ENCODE measurements at places on chromosomes 1 and 21.

- H3K27me3 ChIP-seq, result no peaks in the 10 kb centered on the region
- peaks cover 54% of the 10 kb centered on the region for H3K4me1 ChIP-seq
- peak overlapping the region; percentile 81 for H3K27ac ChIP-seq
- peaks cover 4% of the 10 kb centered on the region for H3K36me3 ChIP-seq
Measured at GRCh38 chr21:28066596-28067387, 925.9 kb downstream of the LTN1 start.

DNA sequence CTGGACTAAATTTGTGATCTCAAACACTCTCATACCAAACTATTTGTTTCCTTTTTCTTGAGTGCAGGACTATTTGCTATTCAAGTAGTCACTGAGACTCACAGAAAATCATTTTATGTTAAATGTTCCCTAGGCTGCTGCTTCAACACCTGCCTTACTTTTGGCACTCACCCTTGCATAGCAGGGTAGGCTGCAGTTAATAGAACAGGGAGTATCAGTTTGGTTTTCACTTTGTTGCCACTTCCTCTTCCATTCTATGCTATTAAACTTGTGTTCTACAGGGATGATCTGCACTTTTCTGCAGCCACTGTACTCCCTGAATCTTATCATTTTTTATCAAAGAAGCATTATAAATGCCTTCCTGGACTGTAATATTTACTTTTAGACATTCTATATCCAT is 148.7 kb upstream of the PRMT6 start:
- no peaks in the 10 kb centered on the region for H3K27me3 ChIP-seq
- no peaks in the 10 kb centered on the region for H3K36me3 ChIP-seq
- no peak overlapping the region for H3K27ac ChIP-seq
- no peak for DNase-seq
- H3K4me3 ChIP-seq, result no peak overlapping the region
- no peaks in the 10 kb centered on the region for H3K4me1 ChIP-seq

DNA sequence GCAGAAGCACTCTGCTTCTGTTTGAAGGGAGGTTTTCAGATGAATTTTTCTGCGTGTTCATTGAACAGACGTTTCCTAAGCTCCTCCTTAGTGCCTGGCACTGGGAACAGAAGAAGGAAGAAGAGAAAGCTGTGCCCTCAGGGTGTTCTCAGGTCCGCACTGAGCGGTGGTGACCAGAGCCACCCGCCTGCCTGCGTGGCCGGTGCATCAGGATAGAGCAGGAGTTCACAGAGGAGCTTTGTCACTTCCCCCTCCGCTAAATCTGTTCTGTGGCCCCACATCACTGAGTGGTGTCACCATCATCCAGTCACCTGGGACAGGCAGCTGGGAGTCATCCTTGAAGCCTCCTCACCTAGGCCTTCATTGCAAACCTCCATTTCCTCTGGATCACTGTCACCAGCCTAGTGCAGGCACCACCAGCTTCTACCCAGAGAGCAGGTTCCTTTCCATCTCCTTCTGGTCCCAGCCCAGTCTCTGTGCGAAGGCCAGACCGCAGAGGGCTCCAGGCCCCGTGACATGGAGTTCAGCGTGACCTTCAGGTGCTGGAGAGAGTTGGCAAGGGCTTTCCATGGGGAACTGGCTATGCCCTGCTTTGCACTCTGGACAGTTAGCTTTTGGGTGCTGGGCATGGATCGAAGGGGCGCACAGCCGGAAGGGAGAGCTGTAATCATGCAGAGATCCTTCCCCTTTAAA is 21.7 kb downstream of the PARK7 start:
- no peak overlapping the region for H3K4me3 ChIP-seq
- H3K4me1 ChIP-seq, result peaks cover 5% of the 10 kb centered on the region
- no peak overlapping the region for H3K27ac ChIP-seq
- no peaks in the 10 kb centered on the region for H3K27me3 ChIP-seq
- H3K36me3 ChIP-seq, result peaks cover 36% of the 10 kb centered on the region

DNA sequence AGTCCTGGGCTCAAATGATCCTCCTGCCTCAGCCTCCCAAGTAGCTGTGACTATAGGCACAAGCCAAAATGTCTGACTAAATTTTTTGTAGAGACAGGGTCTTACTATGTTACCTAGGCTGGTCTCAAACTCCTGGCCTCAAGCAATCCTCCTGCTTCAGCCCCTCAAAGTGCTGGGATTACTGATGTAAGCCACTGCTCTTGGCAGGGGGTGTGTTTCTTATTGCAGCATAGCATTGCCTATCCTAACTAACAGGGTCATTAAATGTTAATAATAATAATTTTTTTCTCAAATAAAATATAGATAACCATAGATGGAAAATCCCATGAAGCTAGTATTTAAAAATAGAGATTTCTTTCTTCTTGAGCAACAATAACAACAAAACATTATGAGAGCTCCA is 52.4 kb downstream of the EXO1 start:
- no peak overlapping the region for H3K4me3 ChIP-seq
- no peak for DNase-seq
- no peak overlapping the region for H3K27ac ChIP-seq
- peaks cover 6% of the 10 kb centered on the region for H3K4me1 ChIP-seq
- no peaks in the 10 kb centered on the region for H3K36me3 ChIP-seq
- H3K27me3 ChIP-seq, result no peaks in the 10 kb centered on the region

DNA sequence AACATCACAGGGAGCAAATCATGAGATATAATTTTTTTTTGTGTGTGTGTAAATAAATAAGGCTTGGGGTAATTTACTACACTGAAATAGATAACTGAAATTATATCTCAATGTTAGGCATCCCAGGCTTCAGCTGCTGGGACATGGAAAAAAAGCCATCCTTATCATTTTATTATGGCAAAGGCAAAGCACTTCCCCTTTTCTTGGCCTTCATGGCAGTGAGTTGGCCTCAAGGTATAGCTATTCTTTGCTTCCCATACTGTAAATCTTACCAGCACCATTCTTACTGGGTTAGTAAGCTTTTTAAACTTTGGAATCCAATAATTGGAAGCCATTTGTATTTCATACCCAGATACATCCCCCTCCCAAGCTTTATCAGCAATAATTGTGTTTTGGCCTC is 29.0 kb downstream of the RBM11 start:
- H3K36me3 ChIP-seq, result no peaks in the 10 kb centered on the region
- DNase-seq, result no peak
- H3K27me3 ChIP-seq, result no peaks in the 10 kb centered on the region
- H3K4me3 ChIP-seq, result no peak overlapping the region

- peak overlapping the region; percentile 42 for H3K4me3 ChIP-seq
- H3K4me1 ChIP-seq, result peaks cover 3% of the 10 kb centered on the region
- DNase-seq, result no peak
- no peak overlapping the region for H3K27ac ChIP-seq
Measured at GRCh38 chr1:205592443-205593003, 39.3 kb downstream of the ELK4 start.

- H3K4me1 ChIP-seq, result no peaks in the 10 kb centered on the region
- no peak overlapping the region for H3K4me3 ChIP-seq
- H3K36me3 ChIP-seq, result peaks cover 59% of the 10 kb centered on the region
- no peak for DNase-seq
- H3K27me3 ChIP-seq, result no peaks in the 10 kb centered on the region
Measured at GRCh38 chr1:29297450-29297849, 61.1 kb downstream of the PTPRU start.

DNA sequence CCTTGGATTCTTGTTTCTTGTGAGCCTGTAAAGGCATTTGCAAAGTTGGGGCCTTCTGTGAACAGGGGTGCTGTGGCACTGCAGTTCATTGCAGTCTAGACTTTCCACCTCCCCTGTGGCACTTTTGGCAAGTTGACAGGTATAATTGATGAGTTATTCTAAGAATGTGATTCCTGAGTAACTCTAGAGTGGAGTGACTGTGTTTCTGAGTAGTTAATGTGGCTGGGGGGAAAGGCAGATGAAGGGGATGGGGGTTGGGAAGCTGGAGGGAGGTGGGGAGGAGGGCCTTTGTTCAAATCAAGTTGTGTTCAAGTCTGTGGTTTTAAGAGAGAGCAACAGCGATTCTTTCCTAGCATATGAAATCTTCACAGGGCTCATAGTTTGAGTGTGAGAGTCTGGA is 32.9 kb downstream of the PBX1 start:
- H3K27me3 ChIP-seq, result no peaks in the 10 kb centered on the region
- peaks cover 93% of the 10 kb centered on the region for H3K4me1 ChIP-seq
- no peak for DNase-seq
- peak overlapping the region; percentile 98 for H3K27ac ChIP-seq
- peak overlapping the region; percentile 46 for H3K4me3 ChIP-seq

GRCh38 chr1:107788206-107789202 is 176.5 kb downstream of the VAV3 start:
- H3K4me3 ChIP-seq, result no peak overlapping the region
- DNase-seq, result no peak
- no peaks in the 10 kb centered on the region for H3K36me3 ChIP-seq
- no peak overlapping the region for H3K27ac ChIP-seq
- peaks cover 9% of the 10 kb centered on the region for H3K4me1 ChIP-seq
- peaks cover 13% of the 10 kb centered on the region for H3K27me3 ChIP-seq

DNA sequence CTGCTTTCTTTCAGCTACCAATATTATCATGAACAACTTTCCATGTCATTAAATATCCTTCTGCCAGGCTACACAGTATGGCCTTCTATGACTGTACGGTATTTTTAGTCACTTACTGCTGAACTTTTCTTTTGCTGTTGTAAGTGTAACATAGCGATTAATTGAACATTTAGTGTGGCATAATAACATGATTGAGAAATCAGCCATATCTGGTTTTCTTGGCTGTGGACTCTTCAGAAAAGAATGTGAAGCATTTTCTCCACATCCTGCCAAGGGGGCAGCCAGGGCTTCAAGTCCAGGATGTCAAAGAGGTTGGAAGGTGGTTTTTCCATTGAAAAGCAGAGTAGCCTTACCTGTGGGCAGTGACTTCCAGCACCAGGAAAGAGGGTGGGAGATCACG is 8.8 kb upstream of the AHCYL1 start:
- no peak overlapping the region for H3K4me3 ChIP-seq
- no peak overlapping the region for H3K27ac ChIP-seq
- DNase-seq, result no peak
- H3K36me3 ChIP-seq, result no peaks in the 10 kb centered on the region
- no peaks in the 10 kb centered on the region for H3K27me3 ChIP-seq

- no peaks in the 10 kb centered on the region for H3K36me3 ChIP-seq
- no peak overlapping the region for H3K4me3 ChIP-seq
- no peak for DNase-seq
- H3K27ac ChIP-seq, result no peak overlapping the region
- H3K4me1 ChIP-seq, result no peaks in the 10 kb centered on the region
- peaks cover 2% of the 10 kb centered on the region for H3K27me3 ChIP-seq
Measured at GRCh38 chr1:41799723-41800122, 119.0 kb downstream of the HIVEP3 start.

DNA sequence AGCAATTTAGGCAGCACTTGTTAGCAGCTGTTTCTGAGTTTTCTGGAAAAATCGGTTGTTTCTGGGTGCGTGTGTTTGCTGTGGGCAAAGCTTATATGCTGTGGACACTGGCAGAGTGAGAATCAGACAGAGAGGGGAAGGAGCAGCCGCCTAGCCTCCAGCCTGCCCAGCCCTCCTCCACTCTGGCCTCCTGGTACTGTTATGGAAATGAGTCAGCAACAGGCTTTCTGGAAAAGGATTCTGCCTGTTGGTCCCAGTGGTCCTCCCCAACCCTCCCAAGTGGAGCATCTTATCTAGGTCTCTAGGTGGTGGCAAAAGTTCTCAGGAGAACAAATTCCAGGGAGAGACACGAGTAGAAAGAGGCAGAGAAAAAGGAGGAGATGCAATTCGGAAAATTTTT is 42.2 kb upstream of the GOLT1A start:
- no peak overlapping the region for H3K27ac ChIP-seq
- DNase-seq, result no peak
- H3K4me3 ChIP-seq, result no peak overlapping the region
- no peaks in the 10 kb centered on the region for H3K4me1 ChIP-seq
- no peaks in the 10 kb centered on the region for H3K27me3 ChIP-seq
- peaks cover 14% of the 10 kb centered on the region for H3K36me3 ChIP-seq

DNA sequence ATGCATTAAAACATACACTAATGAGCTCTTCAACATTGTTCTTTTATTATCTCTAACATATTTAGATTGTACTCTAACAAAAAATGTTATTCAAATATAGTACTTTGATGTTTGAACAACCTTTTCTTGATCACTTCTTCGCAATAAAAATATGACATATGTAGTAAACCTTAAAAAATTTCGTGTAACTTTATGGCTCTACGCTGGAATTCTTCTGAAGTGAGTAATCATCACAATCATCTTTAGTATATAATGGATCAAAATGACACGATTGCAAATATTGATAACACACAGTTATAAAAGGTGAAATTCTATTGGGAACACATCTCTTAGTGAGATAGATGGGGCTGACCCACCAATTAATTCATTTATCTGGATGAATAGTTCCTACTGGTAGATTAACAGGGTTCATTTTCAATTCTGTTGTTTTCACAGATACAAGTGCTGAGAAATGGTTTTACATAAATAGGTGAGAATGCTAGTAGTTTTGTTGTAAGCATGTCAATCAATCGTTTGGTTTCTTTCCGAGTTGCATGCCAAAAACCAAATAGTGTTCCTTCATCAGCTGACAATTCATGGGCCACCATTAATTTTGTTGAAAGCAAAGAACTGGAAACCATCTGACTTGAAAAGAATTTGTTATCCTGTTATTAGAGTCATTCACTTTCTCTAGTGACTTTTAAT is 1.5 kb upstream of the ZMPSTE24 start:
- peaks cover 19% of the 10 kb centered on the region for H3K4me1 ChIP-seq
- H3K4me3 ChIP-seq, result peak overlapping the region; percentile 93
- H3K27ac ChIP-seq, result peak overlapping the region; percentile 100
- DNase-seq, result no peak

GRCh38 chr1:204574865-204575163 is 58.6 kb downstream of the MDM4 start:
- peak overlapping the region; percentile 3 for H3K27ac ChIP-seq
- H3K36me3 ChIP-seq, result peaks cover 2% of the 10 kb centered on the region
- DNase-seq, result no peak
- H3K4me3 ChIP-seq, result no peak overlapping the region
- H3K27me3 ChIP-seq, result peaks cover 3% of the 10 kb centered on the region
- H3K4me1 ChIP-seq, result peaks cover 49% of the 10 kb centered on the region

DNA sequence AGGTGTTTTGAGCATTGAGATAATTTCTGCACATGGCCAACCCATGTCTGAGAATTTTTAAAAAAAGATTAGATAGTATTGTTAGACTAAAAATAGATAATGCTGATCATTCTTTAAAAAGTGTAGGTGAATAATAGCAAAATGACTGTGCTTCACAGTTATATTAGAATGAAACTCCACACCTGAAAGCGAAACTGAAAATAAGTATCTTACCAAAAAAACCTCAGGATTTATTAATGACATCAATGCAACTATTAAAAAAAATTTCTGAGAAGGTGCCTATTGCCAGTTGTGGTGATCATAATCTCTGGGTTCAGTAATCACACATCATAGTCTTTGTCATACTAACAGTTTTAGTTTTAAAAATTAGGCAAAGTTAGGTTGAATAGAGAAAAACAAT is 36.5 kb downstream of the PLA2G4A start:
- peaks cover 9% of the 10 kb centered on the region for H3K4me1 ChIP-seq
- no peak overlapping the region for H3K27ac ChIP-seq
- DNase-seq, result no peak
- H3K36me3 ChIP-seq, result peaks cover 15% of the 10 kb centered on the region
- no peaks in the 10 kb centered on the region for H3K27me3 ChIP-seq
- no peak overlapping the region for H3K4me3 ChIP-seq

DNA sequence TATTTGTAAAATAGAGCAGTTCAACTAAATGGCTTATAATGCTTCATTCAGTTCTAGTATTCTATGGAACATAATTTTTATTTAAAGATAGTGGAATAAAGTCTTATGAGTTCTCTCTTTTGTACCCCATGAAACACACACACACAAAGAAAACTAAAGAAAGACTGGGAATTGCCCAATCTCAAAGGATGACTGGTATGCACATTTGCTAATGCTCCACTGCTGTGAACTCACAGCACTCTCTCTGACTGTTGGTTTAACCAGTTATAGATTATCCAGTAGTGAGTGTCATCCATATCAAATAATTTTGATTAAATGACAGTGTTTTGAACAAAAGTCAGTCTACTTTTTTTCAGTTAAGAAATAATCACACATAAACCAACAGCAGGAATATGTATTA is 1082.4 kb upstream of the B3GALT2 start:
- H3K4me3 ChIP-seq, result no peak overlapping the region
- no peak for DNase-seq
- H3K27me3 ChIP-seq, result no peaks in the 10 kb centered on the region

Data from mesothelial cell of epicardium (in vitro differentiated cells).